ENCODE measurements at places on chromosomes 1 and 21.

GRCh38 chr1:209218113-209218512, 365.4 kb upstream of the CAMK1G start:
- no peak for DNase-seq

DNA sequence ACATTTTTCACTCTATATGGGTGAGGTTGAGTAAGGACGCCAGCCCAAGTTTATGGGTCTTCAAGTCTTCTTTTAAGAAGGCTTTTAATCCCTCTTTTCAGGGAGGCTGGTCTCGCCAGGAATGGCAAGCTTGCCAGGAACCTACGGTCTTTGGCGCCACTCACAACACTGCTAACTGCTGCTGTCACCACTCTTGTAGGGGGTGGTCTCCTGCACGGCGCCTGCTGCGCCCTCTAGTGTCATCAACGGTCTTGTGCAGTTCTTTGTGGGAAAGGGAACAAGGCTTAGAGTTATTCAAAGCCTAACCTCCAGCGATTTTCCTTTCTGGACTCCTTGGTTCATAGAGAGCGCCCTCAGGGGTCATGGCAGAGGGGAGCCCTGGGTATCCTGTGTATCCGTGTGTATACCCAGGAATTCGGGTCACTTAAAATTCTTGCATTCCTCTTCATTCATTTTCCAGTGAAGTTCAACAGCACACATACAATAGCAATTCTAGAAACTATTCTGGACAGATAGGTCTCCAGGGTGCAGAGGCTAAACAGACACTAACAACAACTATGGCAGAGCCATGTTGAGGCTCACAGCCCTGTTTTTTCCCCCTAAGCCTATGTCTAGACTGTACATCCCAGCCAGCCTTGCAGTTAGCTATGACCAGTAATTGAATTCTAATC, 392.8 kb upstream of the CAMK1G start:
- DNase-seq: peak; percentile 75

DNA sequence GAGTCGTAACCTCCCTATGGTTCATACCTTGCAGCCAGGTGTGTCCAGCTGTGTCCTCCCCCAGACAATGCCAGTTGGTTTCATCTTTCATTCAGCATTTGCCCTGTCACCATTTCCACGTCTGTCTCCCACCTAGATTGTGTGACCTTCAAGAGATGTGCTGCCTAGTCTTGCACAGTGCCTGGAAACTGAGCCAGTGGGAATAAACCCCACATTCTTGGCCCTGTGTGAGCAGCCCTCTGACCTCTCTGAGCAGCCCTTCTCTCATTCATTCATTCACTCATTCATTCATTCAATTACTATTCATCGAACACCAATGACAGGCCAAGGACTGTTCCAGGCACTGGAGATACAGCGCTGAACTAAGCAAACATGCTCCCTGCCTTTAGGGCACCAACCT, 115.7 kb downstream of the GRIK3 start:
- DNase-seq: no peak

DNA sequence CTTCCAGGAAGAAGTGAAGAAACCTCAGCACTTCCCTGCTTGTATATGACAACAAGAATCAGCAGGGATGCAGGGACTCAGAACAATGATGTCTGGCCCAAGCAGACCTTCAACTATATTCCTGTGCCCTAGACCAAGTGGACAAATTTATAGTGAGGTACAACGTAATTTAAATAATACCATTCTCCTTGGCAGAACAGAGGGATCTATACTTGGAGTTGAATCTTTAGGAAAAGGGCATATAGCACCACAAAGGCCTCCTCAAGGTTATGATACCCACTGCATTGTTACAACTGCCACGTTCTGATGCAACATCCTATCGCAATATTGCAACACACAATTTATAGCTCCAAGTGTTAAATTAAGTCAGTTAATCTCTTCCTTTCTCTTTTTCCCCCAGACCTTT, 29.1 kb upstream of the GFI1 start:
- DNase-seq: no peak

GRCh38 chr21:27001526-27001925, 34.6 kb upstream of the ADAMTS5 start:
- DNase-seq: no peak

- DNase-seq: no peak
These were observed 70.4 kb upstream of the SSBP3 start for GRCh38 chr1:54476530-54477109.

GRCh38 chr21:37548521-37548981, 182.0 kb downstream of the DYRK1A start:
- no peak for DNase-seq

DNA sequence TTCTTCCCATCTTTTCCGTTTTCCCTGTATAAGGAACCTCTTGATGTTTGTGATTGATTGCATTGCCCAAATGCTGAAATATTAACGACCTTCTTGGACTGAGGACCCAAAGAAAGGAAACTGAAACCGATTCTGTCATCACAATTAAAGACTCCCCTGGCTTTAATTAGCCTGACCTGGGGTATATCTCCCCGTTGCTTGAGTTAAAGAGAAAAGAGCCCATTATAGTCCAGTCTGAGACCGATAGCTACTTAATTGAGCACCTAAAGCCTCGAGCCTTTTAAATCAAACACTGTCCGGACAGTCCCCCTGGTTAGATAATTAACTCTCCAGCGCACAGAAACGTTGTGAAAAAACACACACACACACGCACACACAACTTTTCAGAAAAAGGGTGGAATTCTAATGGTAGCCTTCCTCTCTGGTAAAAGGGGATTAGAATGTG, 8.0 kb downstream of the LMO4 start:
- no peak for DNase-seq

- DNase-seq: no peak
These were observed 41.8 kb upstream of the CAMTA1 start for GRCh38 chr1:6743189-6744101.

GRCh38 chr1:171468120-171468750, 17.1 kb upstream of the PRRC2C start:
- DNase-seq: no peak
